ENCODE measurements at places on chromosomes 16 and 17. TPM values are rescaled to one million over a fixed set of nuclear protein-coding genes. Genes with fewer than 3 reads are reported as not detected.
A peak's percentile ranks its signal among the peaks of the same experiment; 100 is the strongest.

DNA sequence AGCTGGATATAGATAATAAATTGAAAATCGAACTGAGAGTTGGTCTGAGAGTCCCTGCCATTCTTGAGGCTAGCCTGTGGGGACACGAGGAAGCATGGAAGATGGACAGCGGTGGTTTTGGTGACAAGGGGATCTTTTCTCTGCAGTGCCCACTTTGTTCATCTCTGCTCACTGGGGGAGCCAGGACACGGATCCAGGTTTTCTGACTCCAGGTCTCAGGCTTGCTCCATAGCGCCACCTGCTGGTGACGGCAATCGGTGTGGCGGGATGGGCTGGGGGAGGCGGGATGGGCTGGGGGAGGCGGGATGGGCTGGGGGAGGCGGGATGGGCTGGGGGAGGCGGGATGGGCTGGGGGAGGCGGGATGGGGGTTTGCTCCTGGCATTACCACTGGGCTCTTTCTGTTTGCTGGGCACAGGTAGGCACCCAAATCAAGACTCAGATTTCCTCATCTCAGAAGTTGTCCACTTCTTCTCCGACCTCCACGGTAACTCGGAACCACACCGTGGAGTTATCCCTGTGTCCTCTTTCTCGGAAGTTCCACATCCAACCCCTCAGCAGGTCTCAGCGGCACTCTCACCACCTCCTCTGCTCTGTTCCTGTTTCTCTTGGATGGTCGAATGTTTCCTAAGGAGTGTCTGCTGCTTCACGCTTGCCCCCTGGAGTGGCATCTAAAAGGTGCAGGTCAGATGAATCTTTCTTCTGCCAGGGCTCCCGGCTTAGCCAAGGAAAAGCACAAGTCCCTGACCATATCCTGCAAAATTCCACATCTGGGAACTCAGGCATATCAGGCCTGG lies 142.4 kb downstream of the CYLD start:
- no peak overlapping the region for H3K4me3 ChIP-seq
- DNase-seq, result no peak
- no peaks in the 10 kb centered on the region for H3K4me1 ChIP-seq
- H3K27ac ChIP-seq, result no peak overlapping the region
- H3K27me3 ChIP-seq, result no peaks in the 10 kb centered on the region

- no peak within 1 kb of the TSS for H3K4me3 ChIP-seq
- peaks cover 5% of the 10 kb centered on the region for H3K4me1 ChIP-seq
- no peaks in the 10 kb centered on the region for H3K27me3 ChIP-seq
- peaks cover 16% of the 10 kb centered on the region for H3K36me3 ChIP-seq
- DNase-seq, result peak; percentile 64
These were observed at the start of gene DNASE1 for GRCh38 chr16:3654249-3654991. TSS of gene DNASE1 (plus strand) at chr16:3654691. CDS start at chr16:3655374, 683 bp downstream.

- H3K36me3 ChIP-seq, result no peaks in the 10 kb centered on the region
- H3K4me3 ChIP-seq, result no peak overlapping the region
- peaks cover 85% of the 10 kb centered on the region for H3K4me1 ChIP-seq
These were observed 219.1 kb upstream of the IRX3 start for GRCh38 chr16:54505549-54506213.

- H3K27me3 ChIP-seq, result no peaks in the 10 kb centered on the region
- H3K4me1 ChIP-seq, result no peaks in the 10 kb centered on the region
- peak; percentile 69 for DNase-seq
- H3K27ac ChIP-seq, result no peak overlapping the region
- no peaks in the 10 kb centered on the region for H3K36me3 ChIP-seq
These were observed 34.4 kb downstream of the HNF1B start for GRCh38 chr17:37710344-37710886.

OTOP2 gene
- polyA plus RNA-seq, result not detected

DNA sequence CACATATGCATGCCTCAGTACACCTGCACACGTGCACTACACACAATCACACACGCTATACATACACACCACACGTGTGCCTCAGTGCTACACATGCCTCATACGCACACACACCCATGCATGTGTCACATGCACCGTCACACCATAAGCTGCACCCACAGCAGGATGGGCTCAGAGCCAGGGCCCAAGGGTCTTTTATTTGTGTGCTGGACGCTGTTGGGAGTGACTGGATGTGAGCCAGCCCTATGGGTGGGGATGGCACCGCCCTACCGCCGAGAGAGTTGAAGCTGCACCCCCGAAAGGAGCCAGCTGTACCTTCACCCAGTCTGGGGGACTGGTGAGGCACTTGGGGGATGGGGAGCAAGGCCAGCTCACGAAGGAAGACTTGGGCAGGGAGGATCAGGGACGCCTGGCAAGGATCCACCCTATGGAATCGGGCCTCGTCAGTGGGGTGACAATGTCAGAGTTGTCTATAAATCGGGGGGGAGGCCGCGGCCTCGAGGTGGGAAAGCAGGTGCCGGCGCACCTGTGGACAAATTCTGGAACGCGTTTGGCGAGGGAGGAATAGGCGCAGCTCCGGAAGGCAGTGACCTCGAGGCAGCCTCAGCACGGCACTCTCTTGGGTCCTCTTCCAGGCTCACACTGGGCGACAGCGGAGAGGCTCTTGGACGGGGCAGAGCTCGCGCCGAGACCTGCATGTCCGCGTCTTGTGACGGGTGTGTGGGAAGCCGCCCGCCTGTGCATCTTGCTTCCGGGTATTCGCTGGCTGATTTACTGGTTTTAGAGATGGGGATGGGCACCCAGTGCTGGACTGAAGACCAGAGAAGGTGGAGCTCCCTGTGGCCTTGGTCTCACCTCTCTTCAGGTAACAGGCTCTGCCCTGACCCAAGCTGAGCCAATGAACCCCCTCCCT lies 7.3 kb downstream of the RGS11 start:
- DNase-seq, result no peak
- H3K27ac ChIP-seq, result no peak overlapping the region
- H3K36me3 ChIP-seq, result peaks cover 9% of the 10 kb centered on the region

- H3K4me1 ChIP-seq, result no peaks in the 10 kb centered on the region
- H3K27me3 ChIP-seq, result peaks cover 7% of the 10 kb centered on the region
- peak; percentile 15 for DNase-seq
- H3K36me3 ChIP-seq, result no peaks in the 10 kb centered on the region
- no peak overlapping the region for H3K27ac ChIP-seq
These were observed 143.9 kb upstream of the HS3ST2 start for GRCh38 chr16:22670044-22670536.

DNA sequence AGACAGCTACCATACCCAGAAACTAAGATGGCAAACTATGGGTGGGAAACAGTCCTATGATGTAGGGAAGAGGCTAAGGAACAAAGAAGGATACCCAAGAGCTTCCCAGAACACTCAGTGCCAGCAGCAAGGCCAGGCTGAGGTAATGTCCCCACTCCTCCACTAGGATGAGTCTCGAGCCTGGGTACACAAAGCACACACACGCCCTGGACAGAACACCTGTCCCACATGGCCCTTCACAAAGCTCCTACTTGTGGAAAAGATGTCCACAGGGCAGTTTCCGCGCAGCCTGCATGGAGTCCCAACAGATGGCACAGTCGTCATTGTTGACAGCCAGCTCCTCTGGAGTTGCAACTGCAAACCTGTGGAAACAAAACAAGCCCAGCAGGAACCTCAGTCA lies 23.9 kb downstream of the AMFR start:
- H3K4me3 ChIP-seq, result no peak overlapping the region
- H3K27ac ChIP-seq, result no peak overlapping the region
- H3K4me1 ChIP-seq, result no peaks in the 10 kb centered on the region
- DNase-seq, result no peak
- H3K36me3 ChIP-seq, result peaks cover 41% of the 10 kb centered on the region
- H3K27me3 ChIP-seq, result no peaks in the 10 kb centered on the region

CCT6B gene
- polyA plus RNA-seq, result 4.7 TPM

- H3K4me3 ChIP-seq, result peak overlapping the region; percentile 93
- no peaks in the 10 kb centered on the region for H3K27me3 ChIP-seq
- peaks cover 10% of the 10 kb centered on the region for H3K4me1 ChIP-seq
- peak overlapping the region; percentile 97 for H3K27ac ChIP-seq
- DNase-seq, result peak; percentile 97
- no peaks in the 10 kb centered on the region for H3K36me3 ChIP-seq
These were observed 4.3 kb upstream of the TLCD2 start for GRCh38 chr17:1714427-1714979.

DNA sequence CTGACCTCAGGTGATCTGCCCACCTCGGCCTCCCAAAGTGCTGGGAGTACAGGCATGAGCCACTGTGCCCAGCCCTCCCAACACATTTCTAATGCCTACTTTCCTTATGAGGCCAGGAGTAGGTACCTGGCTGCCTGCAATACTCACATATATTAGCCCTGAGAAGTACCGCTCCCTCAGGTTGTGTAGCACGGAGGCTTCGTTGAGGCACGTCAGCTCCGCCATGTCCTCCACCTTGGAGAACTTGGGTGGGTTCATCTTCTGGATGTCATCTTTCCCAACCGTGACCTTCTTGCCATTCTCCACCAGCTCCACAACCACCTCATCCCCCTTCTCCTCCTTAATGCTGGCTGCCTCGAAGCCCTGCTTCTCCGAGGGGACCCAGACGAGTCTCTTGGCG lies 19.1 kb downstream of the MYH11 start:
- peaks cover 7% of the 10 kb centered on the region for H3K4me1 ChIP-seq
- no peak for DNase-seq
- H3K27me3 ChIP-seq, result peaks cover 74% of the 10 kb centered on the region
- H3K4me3 ChIP-seq, result no peak overlapping the region

LDHD gene
- polyA plus RNA-seq, result 6.0 TPM

SHCBP1 gene
- 4.7 TPM for polyA plus RNA-seq

DRG2 gene
- polyA plus RNA-seq, result 49.7 TPM

DNA sequence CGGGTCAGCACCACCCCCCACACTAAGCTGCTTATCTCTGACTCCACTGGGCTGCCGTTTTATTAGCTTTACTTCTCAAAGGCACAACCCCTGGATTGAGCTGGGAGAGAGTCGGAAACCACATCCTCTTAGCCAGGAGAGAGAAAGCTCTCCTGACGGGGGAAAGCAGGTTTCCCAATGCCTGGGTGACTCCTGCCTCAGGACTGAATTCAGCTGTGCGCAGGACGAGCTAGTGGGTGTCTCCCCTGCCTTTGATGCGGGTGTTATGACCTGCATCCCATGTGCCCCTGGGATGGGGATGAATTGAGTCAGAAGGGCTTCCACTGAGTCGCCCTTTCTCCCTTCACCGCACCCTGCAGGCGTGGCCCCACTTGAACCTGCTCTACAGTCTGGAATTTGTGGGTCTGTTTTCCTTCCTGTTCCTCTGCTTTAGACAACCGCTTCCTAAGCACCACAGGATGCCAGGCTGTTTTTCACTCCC lies 819.2 kb upstream of the EEF2KMT start:
- no peak overlapping the region for H3K27ac ChIP-seq
- no peak for DNase-seq
- no peaks in the 10 kb centered on the region for H3K36me3 ChIP-seq
- H3K4me3 ChIP-seq, result no peak overlapping the region
- H3K27me3 ChIP-seq, result peaks cover 19% of the 10 kb centered on the region
- no peaks in the 10 kb centered on the region for H3K4me1 ChIP-seq

GRCh38 chr16:73298562-73298961 lies 250.6 kb upstream of the ZFHX3 start:
- no peaks in the 10 kb centered on the region for H3K36me3 ChIP-seq
- no peak overlapping the region for H3K4me3 ChIP-seq
- no peaks in the 10 kb centered on the region for H3K4me1 ChIP-seq
- no peaks in the 10 kb centered on the region for H3K27me3 ChIP-seq

DNA sequence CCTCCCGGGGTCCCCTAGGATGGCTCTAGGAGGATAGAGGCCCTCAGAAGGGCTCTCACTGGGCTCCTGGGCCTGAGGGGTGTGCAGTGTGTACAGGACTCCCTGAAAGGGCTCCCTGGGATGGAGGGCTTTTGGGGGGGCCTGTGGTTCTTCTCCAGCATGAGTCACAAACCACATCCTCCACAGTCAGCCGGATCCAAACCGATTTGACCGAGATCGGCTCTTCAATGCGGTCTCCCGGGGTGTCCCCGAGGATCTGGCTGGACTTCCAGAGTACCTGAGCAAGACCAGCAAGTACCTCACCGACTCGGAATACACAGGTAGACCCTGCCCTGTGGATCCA lies 4.5 kb downstream of the TRPV2 start:
- DNase-seq, result no peak
- H3K36me3 ChIP-seq, result no peaks in the 10 kb centered on the region
- H3K4me3 ChIP-seq, result no peak overlapping the region
- H3K4me1 ChIP-seq, result peaks cover 8% of the 10 kb centered on the region
- H3K27ac ChIP-seq, result no peak overlapping the region

ZNF500 gene
- 17.0 TPM for polyA plus RNA-seq

- H3K4me3 ChIP-seq, result peak overlapping the region; percentile 7
- H3K36me3 ChIP-seq, result no peaks in the 10 kb centered on the region
- DNase-seq, result no peak
- H3K27me3 ChIP-seq, result no peaks in the 10 kb centered on the region
- peaks cover 41% of the 10 kb centered on the region for H3K4me1 ChIP-seq
These were observed 3.3 kb downstream of the VAT1 start for GRCh38 chr17:43018932-43019331.

GRCh38 chr17:14316126-14316832 lies 15.4 kb downstream of the HS3ST3B1 start:
- H3K4me1 ChIP-seq, result no peaks in the 10 kb centered on the region
- H3K27ac ChIP-seq, result no peak overlapping the region
- peak; percentile 53 for DNase-seq
- no peaks in the 10 kb centered on the region for H3K27me3 ChIP-seq

BIRC5 gene
- polyA plus RNA-seq, result 112 TPM

DNA sequence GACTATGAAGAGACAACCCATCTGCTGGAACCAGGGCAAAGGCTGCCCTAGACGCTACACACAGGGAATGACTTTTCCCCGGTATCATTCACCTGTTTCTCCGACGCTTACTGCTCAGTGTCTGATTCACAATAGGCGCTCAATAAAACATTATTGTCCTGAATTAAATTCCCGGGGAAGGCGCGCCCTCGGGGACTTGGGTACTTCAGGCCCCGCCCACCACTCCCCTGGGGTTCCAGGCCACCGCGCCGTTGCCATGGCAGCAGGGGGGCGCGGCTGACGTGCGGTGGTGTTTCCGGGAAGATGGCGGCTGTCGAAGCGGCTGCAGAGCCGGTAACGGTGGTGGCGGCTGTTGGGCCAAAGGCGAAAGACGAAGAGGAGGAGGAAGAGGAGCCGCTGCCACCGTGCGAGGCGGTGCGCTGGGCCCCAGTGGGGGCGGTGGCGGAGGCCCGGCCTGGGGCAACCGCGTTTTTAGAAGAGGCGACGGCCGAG lies at the start of gene RUNDC1:
RUNDC1 (plus strand) TSS at position 292 of the 492 bp plus-strand sequence; CDS start at position 304, 12 bp downstream.
- no peaks in the 10 kb centered on the region for H3K27me3 ChIP-seq
- H3K36me3 ChIP-seq, result peaks cover 4% of the 10 kb centered on the region
- H3K4me1 ChIP-seq, result peaks cover 20% of the 10 kb centered on the region
- peak within 1 kb of the TSS; percentile 94 for H3K4me3 ChIP-seq

DNA sequence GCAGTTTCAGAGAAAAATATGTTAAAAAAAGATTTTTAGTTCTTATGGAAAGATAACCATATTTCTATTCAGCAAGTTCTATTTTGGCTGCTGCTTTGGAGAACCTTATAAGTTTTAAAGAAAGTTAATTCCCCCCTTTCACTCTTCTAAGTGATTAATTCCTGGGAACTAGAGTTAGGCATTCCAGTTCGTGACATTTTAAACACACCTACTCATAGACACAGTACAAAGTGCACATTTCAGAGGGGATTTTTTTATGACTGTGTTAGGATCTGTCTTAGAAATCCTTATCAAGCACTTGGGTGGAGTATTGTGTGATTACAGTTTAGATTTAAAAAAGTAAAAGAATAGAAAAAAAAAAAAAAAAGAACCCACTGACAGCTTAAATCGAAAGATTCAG lies 3.5 kb upstream of the CDH11 start:
- H3K4me1 ChIP-seq, result peaks cover 5% of the 10 kb centered on the region
- no peak overlapping the region for H3K4me3 ChIP-seq
- no peak overlapping the region for H3K27ac ChIP-seq
- peaks cover 20% of the 10 kb centered on the region for H3K27me3 ChIP-seq
- H3K36me3 ChIP-seq, result no peaks in the 10 kb centered on the region
